HT-29 (cell line): ENCODE measurements at places on chromosomes 6 and 20. TPM values are rescaled to one million over a fixed set of nuclear protein-coding genes. Genes with fewer than 3 reads are reported as not detected.

Gene SYTL3
- total RNA-seq, result 0.41 and 0.94 TPM in 2 replicates

Gene MEP1A
- 0.05 TPM in 1 of 2 replicates, not detected in the other for total RNA-seq

Gene EYS
- total RNA-seq, result 0.13 and 0.23 TPM in 2 replicates

Gene SLX4IP
- 1.4 TPM in 2 replicates for total RNA-seq

Gene MMP24
- total RNA-seq, result 5.7 and 6.3 TPM in 2 replicates

Gene AGER
- 3.0 and 4.9 TPM in 2 replicates for total RNA-seq

Gene HIVEP2
- 4.5 and 5.3 TPM in 2 replicates for total RNA-seq

Gene TGM2
- total RNA-seq, result 253 and 254 TPM in 2 replicates

Gene LPA
- not detected in 2 replicates for total RNA-seq

Gene GPR6
- total RNA-seq, result not detected in 2 replicates

Gene CST9L
- not detected in 2 replicates for total RNA-seq

Gene C20orf204
- total RNA-seq, result 0.69 and 1.5 TPM in 2 replicates

Gene CALHM4
- total RNA-seq, result not detected in 2 replicates

GRCh38 chr6:51495096-51495495 is 592.3 kb downstream of the PKHD1 start:
- no peak for DNase-seq

GRCh38 chr20:47760686-47761481 is 24.4 kb downstream of the SULF2 start:
- DNase-seq, result no peak

- peak; percentile 28 for DNase-seq
Observed at GRCh38 chr6:978937-979685, 286.2 kb upstream of the EXOC2 start.

- DNase-seq, result no peak
Observed at GRCh38 chr6:1463275-1463674, 73.9 kb downstream of the FOXF2 start.

GRCh38 chr6:21836277-21836676 is 242.7 kb downstream of the SOX4 start:
- DNase-seq, result no peak

GRCh38 chr6:143731789-143732188 is 54.0 kb downstream of the PHACTR2 start:
- no peak for DNase-seq

DNA sequence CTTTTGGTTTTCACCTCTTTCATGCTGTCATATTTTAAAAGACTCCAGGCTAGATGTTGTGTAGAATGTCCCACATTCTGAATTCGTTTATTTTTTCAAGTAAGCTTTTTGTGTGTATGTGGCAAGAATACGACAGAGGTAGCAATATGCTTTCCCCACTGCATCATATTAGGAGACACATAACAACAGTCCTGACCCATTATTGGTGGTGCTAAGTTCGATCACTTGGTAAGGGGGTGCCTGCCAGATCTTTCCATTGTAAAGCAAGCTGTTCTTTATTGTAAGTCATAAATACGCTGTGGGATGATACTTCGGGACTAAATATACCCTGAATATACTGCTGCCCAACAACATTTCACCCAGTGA is 588 bp upstream of the NCOA3 start:
- no peak for DNase-seq

- no peak for DNase-seq
Observed at GRCh38 chr6:81997090-81997926, 244.8 kb upstream of the TENT5A start.

DNA sequence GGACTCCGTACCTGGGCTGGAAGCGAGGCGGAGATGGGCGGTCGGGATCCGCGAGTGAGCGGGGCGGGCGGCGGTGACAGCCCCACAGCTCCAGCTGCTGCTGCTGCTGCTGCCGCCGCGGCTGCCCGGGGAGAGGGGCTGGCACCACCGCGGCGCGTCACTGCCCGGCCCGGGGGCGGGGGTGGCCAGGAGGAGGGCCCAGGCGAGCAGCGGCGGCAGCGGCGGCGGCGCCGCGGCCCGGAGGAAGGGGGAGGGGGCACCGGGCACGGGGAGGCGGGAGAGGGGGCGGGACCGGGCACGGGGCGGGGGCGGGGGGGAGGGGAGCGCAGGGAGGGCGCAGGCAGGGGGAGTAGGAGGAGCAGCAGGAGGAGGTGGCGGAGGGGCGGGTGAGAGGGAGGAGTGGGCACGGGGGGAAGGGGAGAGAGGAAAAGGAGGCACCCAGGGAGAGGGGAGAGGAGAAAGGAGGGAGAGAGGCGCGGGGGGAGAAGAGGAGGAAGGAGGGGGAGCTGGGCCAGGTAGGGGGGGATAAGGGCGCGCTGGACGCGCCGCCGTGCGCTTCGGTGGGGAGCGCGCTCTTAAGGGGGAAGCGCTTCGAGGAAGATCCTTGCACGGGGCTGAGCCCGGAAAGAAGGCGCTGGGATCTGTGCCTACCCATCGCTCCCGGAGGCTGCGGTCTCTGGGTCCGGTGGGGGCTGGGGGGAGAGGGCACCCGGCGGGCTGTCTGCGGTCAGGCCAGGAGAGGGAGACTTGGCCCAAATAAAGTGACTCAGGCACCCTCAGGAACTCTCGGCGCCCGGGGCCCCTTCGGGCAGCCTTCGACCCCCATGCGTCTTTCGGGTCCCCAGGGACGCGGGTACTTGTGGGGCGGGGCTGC is 101.5 kb downstream of the NOL4L start:
- peak; percentile 88 for DNase-seq

GRCh38 chr20:51703400-51704287 is 64.5 kb downstream of the ATP9A start:
- peak; percentile 88 for DNase-seq

DNA sequence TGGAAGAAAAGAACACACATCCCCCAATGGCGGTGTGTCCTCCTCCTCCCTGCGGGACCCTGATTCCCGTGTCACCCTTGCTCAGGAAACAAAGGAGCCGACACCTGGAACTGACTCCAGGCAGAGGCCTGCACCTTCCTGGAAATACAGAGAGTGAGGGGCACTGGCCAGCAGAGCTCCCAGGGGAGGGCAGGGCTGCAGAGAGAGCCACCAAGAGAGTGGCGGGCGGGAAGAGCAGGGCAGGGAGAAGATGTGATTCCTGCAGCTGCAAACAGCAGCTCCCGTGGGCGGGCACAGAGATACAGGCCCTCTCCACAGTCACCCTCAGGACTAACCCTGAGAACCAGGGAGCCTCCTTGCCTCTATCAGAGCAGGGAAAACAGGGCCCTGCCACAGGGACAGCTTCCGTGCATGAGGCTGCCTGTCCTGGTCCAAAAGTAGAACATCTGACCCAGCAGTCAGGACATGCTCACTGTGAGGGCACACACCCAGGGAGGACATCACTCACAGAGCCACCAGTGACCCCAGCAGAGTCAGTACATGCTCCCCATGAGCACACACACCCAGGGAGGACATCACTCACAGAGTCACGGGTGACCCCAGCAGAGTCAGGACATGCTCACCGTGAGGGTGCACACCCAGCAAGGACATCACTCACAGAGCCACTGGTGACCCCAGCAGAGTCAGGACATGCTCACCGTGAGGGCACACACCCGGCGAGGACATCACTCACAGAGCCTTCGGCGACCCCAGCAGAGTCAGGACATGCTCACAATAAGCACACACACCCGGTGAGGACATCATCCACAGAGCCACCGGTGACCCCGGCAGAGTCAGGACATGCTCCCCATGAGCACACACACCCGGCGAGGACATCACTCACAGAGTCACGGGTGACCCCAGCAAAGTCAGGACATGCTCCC is 193.1 kb downstream of the DLL1 start:
- no peak for DNase-seq

DNA sequence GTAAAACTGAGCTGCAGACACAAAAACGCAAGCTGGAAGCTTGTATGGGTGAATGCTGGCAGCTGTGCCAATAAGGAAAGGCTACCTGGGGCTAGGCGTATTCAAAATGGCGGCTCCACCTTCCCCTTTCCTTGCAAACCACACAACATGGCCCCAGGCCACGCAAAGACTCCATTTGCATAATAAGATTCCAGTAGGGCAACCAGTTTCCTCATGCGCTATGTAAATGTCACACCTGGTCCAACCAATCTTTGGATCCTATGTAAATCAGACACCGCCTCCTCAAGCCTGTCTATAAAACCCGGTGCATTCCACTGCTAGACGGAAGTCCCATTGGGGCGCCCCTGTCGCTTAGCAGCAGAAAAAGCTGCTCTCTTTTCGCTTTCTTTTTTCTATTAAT is 505.9 kb upstream of the BTBD3 start:
- no peak for DNase-seq

DNA sequence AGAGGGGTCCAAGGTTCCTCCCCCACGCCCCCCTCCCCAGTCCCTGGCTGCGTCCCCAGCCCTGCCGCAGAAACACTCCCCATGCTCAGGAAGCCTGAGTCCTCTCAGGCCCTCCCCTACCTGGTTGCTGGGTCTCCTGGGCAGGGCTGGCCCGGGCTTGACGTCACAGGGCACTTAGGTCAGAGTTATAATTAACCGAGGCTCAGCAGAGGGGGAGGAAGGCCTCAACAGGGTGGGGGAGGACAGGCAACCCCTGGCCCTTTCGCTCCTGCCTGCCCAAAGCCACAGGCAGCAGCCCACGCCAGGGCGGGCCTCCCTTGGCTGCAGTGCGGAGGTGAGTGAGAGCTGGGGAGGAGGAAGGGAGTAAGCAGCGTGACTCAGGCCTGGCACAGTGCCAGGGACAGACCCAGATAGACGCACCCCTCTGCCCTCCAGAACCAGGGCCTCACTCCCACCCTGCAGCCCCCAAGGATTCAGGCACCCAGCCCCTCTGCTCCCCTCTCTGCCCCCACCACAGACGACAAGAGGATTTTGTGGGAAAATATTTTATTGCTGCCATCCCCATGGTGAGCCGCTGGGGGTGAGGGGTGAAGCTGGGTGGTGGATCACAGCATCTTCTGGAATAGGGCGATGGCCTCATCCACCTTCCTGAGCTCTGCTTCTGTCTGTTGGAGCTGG is at the start of gene VWA7:
TSS of gene VWA7 (minus strand) at position 340 of the 678 bp plus-strand sequence. CDS start 549 bp downstream, outside the sequence.
- peak; percentile 94 for DNase-seq

- peak; percentile 54 for DNase-seq
Observed at GRCh38 chr6:3500262-3501014, 43.6 kb upstream of the SLC22A23 start.

DNA sequence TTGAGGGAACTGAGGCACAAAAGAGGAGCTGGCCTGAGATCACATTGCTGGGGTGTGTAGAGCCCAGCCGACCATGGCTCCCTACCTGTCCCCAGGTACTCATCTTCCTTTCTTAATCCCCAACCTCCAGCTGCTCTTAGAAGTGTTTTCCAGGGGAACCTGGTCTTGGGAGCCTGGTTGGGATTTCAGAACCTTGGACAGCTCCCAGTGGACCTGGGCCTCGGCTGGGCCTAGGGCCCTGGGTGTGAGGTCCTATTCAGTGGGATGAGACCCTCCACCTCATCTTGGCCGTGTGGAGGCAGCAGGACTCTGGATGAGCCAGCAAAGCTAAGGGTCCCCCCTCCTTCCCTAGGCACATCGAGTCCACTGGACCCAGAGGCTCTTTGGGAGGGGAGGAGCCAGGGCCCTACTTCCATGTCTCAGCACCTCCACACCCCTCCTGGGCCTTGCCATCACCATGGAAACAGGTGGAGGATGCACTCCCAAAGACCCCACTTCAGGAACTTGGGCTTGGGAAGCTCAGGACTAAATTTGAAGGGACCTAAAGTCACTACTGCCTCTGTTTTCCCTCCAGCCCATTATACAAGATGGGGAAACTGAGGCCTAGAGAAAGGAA is 38.5 kb downstream of the DLGAP4 start:
- peak; percentile 75 for DNase-seq

GRCh38 chr6:15340775-15341174 is 94.9 kb downstream of the JARID2 start:
- DNase-seq, result no peak

GRCh38 chr6:33428966-33429749 is 9.3 kb downstream of the SYNGAP1 start:
- DNase-seq, result no peak

DNA sequence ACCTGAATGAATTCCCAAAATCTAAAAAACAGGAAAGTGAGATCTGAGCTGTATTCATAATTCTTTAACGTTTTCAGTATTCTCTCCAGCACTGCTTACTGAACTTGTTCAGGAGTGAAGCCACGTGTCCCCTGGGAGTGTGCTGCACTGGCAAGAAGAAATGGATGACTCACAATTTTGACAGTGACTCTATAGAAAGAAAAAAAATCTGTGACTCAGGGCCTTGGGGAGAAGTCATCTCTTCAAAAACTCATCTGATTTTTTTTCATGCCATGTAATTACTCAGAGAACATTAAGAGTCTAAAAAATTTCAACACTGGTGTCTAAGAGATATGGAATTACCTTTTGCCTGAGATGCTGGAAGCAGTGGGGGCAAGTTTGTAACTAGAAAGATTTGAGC is 39.7 kb downstream of the ANKEF1 start:
- peak; percentile 8 for DNase-seq

- peak; percentile 71 for DNase-seq
Observed at GRCh38 chr6:46419576-46420002, 71.7 kb downstream of the RCAN2 start.

DNA sequence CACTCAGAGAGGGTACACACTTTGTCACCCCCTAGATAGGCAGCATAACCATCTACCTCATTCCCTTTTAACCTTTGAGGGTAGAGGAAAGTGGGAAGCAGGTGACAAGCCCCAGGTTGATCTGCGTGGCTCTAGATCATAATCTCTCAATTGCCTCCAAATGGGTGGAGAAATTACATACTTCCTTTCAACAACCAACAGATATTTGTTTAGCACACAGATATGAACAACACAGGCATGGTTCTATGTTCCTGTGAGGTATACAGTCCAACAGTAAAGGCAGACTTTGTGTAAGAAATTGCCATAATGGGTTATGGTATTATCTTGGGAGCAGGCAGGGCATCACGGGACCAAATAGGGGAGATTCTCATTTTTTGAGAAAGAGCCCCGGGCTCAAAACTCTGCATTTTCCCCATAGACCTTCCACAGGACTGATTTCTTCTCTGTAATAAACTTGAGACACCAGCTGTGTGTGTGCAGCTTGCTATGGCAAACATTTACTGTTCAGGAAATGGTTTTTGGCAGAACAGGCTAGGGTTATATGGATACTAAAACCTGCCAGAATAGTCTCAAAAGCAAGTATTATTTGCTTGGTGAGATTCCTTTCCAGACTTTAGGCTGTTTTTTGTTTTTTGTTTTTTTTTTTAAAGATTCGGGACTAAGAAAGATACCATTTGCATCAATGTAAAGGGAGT is 126.2 kb downstream of the CD164 start:
- peak; percentile 65 for DNase-seq

- DNase-seq, result no peak
Observed at GRCh38 chr6:105850261-105851112, 235.6 kb upstream of the PRDM1 start.

- DNase-seq, result peak; percentile 21
Observed at GRCh38 chr6:17103715-17104114, 1.9 kb downstream of the STMND1 start.

- peak; percentile 59 for DNase-seq
Observed at GRCh38 chr20:54208548-54209176, 775 bp downstream of the PFDN4 start.

DNA sequence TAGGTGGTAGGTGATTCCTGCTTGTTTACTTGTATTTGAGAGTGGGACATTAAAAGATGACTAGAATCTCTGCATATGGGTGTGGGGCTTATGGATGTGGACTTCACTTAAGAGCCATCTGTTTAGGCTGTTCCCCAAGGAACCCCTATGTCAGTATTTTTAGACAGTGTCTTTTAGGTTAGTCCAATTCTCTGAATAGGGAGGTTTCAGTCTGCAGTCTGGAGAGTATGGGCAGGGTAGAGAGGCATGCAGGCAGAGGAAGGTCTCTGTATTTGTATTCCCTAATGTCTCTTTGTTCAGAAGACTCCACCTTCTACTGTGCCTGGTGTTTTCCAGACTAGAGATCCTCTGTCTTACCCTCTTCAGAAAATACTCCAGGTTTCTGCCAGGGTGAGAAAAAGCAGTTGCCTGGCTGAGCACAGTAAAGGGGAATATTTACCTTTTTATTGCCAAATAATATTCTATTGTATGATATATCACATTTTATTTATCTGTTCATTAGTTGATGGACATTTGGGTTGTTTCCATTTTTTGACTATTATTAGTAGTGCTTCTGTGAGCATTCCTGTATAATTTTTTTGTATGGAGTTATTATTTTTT is 19.1 kb downstream of the SLX4IP start:
- DNase-seq, result no peak
